ENCODE measurements at places on chromosomes 7 and 10.

GRCh38 chr7:2369139-2369538 lies 14.5 kb downstream of the EIF3B start:
- no peak for DNase-seq

GRCh38 chr10:47092831-47093230 lies 181.6 kb downstream of the PTPN20 start:
- DNase-seq, result no peak

- no peak for DNase-seq
Measured at GRCh38 chr7:24905996-24906770, 73.8 kb downstream of the OSBPL3 start.

DNA sequence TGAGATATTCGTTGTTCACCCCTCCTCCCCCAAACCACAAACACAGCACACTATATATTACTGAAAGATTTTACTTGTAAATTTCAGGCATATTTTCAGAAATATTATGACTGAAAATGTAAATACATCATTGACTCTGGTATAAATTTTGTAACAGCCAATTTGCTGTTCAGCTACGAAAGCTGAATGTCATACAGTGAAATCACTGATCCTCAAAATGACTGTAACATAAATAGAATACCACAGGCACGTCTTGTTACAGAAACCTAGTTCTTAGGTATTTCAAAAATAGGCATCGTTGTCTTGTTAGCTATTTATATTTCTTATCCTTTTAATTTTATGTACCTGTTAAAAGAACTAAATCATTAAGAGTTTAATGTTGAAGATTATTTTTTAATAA lies 15.1 kb downstream of the TRUB1 start:
- no peak for DNase-seq

- DNase-seq, result no peak
Measured at GRCh38 chr10:101969412-101969922, 86.5 kb downstream of the ARMH3 start.

GRCh38 chr10:22244855-22245254 lies 27.0 kb upstream of the EBLN1 start:
- DNase-seq, result no peak

DNA sequence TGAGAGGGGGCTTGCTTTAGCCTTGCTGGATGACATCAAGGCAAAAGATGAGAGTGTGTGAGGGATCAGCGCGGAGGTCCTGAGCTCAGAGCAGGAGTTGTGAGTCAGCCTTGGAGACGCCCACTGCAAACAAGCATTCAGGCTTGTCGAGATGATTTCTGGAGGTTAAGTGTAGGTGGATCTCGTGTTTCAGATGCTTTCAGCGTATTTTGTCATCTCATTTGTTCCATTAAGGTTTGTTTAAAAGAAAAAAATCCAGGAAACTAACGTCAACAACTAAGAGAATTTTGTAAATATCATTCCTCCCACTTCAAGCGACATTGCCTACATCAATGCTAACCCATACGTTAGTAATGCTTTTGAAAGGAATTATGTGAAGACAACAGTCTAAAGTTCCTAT lies 715.4 kb upstream of the NRP1 start:
- DNase-seq, result no peak

DNA sequence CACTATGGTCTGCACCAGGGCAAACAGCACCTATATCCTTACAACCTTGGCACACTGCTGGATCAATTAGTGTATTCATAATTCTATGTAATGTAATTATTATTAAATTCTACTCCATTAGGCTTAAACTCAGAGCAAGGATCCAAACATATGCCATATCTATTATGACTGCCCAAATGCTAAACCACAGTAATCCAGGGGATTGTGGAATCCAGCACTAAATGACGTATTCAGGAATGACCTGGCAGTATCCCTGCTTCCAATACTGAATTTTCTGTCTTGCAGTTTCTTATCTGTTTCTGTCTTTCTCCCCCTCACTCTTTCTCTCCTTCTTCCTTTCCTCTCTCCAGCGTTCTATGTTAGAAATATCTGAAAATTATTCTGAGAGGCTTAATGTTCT lies 16.5 kb upstream of the UBE2D1 start:
- DNase-seq, result no peak

DNA sequence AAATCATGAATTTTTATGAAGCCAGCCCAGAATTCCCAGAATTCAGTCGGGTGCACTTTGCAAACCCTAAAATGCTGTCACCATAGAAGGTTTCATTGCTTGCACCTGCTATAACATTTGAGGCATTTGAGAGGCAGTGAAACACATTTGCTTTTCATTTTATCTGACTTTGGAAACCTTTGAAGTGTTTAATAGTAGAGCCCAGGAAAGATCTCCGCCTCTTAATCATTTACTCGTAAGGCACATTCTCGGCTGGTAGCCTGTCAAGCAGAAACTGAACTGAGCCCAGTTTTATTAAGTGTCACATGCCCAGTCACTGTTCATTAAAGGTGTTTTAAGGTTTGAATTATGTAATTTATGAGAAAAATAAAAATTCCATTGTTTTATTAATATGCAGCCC lies 247.6 kb downstream of the EMX2 start:
- no peak for DNase-seq

- DNase-seq, result no peak
Measured at GRCh38 chr7:1361016-1361755, 98.1 kb downstream of the MICALL2 start.

DNA sequence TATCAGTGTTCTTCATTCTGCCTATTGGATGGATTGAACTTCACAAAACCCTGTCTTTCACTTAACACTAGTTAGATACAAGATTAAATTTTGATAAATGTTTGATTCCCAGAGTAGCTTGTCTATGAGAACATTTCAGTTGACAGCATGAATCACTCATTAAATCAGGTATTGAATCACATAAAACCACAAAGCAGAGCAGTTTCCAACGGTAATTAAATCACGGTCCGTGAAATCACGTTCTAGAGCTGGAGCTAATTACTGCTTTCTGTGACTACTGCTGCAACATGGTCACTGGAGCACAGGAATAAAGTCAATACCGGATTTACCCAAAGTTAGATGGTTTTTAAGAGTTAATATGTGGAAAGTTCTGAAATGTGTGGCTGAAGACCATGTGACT lies 257.8 kb upstream of the PCDH15 start:
- no peak for DNase-seq

- no peak for DNase-seq
Measured at GRCh38 chr7:46386428-46387399, 465.6 kb upstream of the IGFBP3 start.

DNA sequence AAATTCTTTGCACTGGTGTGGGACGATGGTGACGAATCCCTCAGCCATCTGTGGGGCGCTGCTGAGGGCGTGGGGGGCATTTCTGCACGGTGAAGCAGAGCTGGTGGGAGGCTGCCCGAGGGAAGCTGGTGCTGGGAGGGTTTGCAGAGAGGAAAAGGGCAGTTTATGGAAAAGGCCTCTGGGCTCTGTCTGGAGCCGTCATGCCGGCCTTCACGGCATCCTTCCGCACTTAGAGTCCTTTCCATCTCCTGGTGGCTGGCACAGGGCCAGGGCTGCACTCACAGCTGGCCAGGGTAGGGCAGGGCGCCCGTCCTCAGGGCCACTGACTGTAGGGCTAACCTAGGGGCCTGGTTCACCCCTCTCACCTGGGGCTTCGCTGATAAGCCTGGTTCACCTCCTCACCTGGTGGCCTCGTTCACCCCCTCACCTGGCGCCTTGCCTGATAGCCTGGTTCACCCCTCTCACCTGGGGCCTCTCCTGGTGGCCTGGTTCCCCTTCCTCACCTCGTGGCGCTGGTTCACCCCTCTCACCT lies 598 bp upstream of the AMZ1 start:
- DNase-seq, result no peak

DNA sequence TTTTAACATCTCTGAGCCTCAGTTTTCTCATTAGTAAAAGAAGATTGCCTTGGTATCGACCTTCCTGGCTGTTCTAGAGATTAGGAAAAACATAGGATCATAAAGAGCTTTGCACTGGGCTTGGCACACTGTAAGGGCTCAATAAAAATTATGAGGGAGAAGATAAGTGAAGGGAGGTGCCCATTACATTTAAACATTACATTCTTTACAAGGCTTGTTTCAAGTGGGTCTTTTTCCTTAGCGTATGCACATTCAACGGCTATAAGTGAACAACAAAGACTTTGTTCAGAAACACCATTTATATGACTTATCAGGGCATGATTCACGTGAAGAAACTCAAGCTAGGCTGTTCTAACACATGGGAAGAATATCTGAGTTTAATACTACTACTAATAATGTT lies 351.9 kb upstream of the NPVF start:
- DNase-seq, result no peak

GRCh38 chr10:29895456-29895855 lies 163.9 kb downstream of the JCAD start:
- no peak for DNase-seq

- no peak for DNase-seq
Measured at GRCh38 chr7:125375942-125376341, 446.3 kb upstream of the POT1 start.

GRCh38 chr7:122329145-122329802 lies 24.7 kb upstream of the FEZF1 start:
- DNase-seq, result no peak

DNA sequence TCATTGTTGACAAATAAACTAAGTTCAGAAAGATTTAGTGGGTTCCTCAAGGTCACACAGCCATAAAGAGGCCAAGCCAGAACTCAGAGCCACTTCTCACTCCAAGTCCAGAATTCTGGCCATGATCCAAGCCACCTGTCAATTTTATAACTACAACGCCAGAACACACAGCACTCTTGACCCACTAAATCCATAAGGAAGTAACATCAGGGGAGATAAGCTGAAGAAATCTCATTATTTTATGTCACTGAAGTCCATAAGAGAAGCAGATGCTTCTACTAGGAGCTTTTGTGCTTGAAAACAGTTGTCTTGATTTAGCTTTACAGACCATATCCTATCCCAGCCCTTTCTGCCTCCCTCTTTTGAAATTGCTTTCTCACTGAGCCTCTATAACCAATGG lies 15.9 kb downstream of the ADAM12 start:
- no peak for DNase-seq

DNA sequence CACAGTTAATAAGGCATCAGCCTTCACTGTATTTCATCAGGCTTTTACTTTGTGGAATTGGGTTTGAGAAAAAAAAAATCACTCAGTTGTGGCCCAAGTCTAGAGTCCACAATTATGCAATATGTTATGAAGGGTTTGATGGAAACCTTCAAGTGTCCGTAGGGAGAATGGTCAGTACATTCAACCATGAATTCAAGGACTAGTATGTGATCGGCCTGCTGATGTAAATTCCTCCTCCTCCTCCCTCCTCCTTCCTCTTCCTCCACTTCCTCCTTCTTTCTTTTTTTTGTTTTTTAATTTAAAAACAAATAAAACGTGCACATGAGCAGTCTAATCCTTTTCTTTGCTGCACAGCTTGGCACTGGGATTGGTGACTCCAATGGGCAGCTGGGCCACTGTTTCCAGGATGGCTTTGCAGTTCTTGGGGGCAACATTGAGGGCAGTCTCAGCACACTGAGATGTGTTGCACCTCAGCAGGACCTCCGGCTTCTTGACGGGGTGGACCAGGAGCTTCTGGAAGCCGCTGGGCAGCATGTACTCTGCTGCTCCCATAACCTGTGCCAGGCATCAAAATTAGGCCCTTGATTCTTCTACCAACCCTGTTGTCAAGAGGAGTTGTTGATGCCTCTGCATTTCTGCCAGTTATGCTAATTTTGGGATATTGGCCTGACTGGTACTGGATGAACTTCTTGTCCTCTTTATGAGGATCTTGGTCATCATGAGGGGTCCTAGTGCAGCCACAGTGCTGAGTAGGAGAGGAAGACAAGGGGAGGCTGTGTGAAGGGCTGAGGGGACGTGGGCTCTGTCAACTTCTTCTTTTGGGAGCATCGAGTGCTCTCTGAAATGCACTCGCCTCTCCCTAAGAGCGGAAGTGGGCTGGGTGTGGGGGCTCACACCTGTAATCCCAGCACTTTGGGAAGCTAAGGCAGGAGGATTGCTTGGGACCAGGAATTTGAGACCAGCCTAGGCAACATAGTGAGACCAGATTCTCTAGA lies 9.3 kb upstream of the IL2RA start:
- DNase-seq, result no peak

Measured in activated gamma-delta T cell treated with Interleukin-2 at 50 U/mL for 16 hours (primary cell).